ENCODE measurements at places on chromosomes 7 and 10.

GRCh38 chr7:128406314-128407232 lies 3.2 kb downstream of the IMPDH1 start:
- DNase-seq, result no peak

GRCh38 chr10:81019029-81019890 lies 481.6 kb downstream of the SH2D4B start:
- DNase-seq, result no peak

- DNase-seq, result no peak
Observed at GRCh38 chr7:32519763-32520162, 24.5 kb downstream of the AVL9 start.

GRCh38 chr7:146172112-146172511 lies 55.5 kb downstream of the CNTNAP2 start:
- DNase-seq, result no peak

DNA sequence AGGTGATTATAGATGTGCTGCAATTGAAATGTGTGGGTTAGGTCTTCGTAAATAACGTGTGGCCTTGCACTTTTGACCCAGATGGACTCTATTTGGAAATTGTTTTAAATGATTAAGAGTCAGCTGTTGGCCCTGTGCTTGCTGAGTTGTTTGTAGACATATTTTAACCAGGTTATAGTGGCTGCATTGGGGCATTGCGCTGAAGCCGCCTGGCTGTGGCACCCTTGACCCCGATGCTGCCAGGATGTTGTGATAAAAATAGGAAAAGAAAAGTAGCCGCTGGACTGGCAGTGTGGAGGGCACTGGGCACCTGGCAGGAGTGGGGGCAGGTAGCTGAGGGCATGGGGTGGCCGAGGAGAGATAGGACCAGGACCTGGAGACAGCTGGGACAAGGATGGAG lies 13.4 kb downstream of the LRRC27 start:
- no peak for DNase-seq

DNA sequence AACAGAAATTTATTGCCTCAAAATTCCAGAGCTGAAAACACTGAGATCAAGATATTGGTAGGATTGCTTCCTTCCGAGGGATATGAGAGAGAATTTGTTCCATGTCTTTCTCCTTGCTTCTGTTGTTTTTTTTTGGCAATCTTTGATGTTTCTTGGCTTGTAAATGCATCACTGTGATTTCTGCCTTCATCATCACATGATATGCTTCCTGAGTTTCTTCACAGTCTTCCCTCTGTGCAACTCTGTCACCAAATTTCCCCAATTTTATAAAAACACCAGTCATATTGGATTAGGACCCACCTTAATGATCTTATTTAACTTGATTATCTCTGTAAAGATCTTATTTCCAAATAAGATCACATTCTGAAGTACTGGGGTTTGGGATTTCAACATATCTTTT lies 14.7 kb downstream of the TMEM236 start:
- no peak for DNase-seq

DNA sequence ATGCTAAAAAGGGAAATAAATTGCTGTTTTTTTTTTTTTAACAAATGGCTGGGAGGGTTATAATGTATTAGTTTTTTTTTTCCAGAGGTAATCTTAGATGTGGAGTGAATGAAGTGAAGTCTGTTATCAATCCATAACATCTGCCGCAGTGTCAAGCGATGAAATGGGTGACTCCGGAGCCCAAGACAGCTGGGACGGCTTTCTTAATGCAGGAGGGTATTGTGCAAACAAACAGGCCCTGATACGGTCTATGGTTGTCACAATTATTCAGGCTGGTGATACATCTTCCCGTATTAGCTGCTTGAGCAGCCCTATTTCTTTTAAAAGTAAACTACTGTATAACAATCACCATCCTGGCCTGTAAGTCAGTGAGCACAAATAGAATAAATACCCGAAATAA lies 1231.2 kb downstream of the GATA3 start:
- DNase-seq, result no peak

DNA sequence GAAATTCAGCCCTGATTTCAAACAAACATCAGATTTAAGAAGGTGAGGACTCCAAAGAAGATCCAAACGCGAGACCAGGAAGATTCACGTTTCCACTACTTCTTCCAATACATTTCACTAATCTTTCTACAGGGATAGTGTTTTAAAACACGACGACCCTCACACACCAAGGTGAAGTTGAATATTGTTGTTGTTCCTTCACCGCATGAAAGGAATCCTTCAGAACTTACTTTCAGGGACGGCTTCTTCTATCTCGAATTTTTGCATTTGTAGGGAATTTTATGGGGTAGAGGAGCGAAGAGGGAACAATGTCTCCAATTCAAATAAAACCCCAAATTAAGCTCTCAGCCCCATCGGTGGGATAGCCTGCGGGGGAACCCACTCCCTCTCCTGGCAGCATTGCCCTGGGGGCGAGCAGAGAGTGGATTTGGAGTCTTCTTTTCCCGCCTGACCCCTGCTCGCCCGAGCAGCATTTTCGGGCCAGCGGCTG lies 1.5 kb upstream of the GATA3 start:
- no peak for DNase-seq

GRCh38 chr10:102588875-102589274 lies 55.4 kb upstream of the TRIM8 start:
- no peak for DNase-seq

GRCh38 chr7:113891031-113891350 lies 27.8 kb downstream of the PPP1R3A start:
- no peak for DNase-seq

All from stimulated activated CD4-positive, alpha-beta T cell treated with anti-CD3 and anti-CD28 coated beads, Interleukin-12 subunit alpha, Interleukin-12 subunit beta, amount 100 ng/mL, for 48 hours (primary cell).